Activated naive CD4-positive, alpha-beta T cell (primary cell): ENCODE measurements at places on chromosomes 7 and 10.

DNA sequence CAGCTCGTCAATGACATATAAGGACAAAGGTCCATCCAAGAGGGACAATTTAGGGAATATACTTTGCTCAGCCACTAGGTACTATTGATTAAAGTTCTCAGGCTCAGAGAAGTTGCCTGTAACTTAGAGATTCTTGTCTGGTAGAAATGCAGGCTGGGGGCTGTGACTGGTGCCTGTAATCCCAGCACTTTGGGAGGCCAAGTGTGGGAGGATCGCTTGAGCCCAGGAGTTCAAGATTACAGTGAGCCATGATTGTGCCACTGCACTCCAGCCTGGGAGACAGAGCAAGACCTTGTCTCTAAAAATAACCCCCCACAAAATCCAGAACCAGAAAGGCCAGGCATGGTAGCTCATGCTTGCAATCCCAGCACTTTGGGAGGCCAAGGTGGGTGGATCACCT is 36.2 kb upstream of the ACTR3B start:
- no peak for DNase-seq

- no peak for DNase-seq
Measured at GRCh38 chr7:41420421-41420820, 282.5 kb downstream of the INHBA start.

GRCh38 chr10:17003651-17004286 is 125.8 kb downstream of the CUBN start:
- no peak for DNase-seq

DNA sequence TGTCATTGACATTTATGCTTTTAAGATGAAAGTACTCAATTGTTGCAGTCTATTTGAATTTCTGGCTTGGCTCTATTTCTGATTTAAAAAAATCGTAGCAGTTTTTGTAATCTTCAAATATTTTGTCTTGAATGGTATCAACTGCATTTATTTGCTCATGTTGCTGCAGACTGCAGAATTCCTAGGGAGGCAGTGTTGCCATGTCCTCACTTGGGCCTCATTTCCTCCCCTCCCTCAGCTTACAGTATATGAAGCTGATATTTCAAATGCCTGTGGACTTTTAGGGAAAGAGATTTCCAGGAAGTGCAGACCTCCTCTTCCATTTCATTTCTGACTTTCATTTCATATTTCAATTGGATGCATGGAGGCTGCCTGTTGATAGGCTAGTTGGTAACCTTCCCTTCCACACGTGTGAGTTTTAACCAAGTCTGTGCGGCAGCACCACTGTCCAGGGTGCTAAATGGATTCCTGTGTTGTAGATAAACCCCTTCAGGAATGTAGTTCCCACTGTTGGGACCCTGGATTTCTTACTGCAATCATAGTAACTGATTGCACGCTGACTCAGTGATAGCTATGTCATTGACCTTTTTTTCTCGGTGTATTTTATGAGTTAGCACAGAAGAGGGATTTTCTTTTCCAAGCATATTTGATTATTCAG is 17.5 kb downstream of the VPS50 start:
- no peak for DNase-seq
